ENCODE measurements at places on chromosomes 4 and X.
A peak's percentile ranks its signal among the peaks of the same experiment; 100 is the strongest.

GRCh38 chrX:132692066-132692465 lies 203.2 kb upstream of the MBNL3 start:
- no peak for DNase-seq
- H3K27ac ChIP-seq: no peak overlapping the region
- no peaks in the 10 kb centered on the region for H3K27me3 ChIP-seq

- H3K4me1 ChIP-seq: peaks cover 1% of the 10 kb centered on the region
- no peak overlapping the region for H3K27ac ChIP-seq
- no peak for DNase-seq
Measured at GRCh38 chr4:15457406-15458201, 12.1 kb upstream of the CC2D2A start.

GRCh38 chr4:8030121-8030781 lies 90.6 kb upstream of the AFAP1 start:
- peaks cover 10% of the 10 kb centered on the region for H3K4me1 ChIP-seq
- no peak for DNase-seq
- H3K4me3 ChIP-seq: no peak overlapping the region
- no peaks in the 10 kb centered on the region for H3K36me3 ChIP-seq
- H3K27ac ChIP-seq: peak overlapping the region; percentile 23

GRCh38 chr4:1592068-1592708 lies 91.9 kb downstream of the FAM53A start:
- H3K36me3 ChIP-seq: no peaks in the 10 kb centered on the region
- H3K4me3 ChIP-seq: no peak overlapping the region
- no peak overlapping the region for H3K27ac ChIP-seq
- no peak for DNase-seq

DNA sequence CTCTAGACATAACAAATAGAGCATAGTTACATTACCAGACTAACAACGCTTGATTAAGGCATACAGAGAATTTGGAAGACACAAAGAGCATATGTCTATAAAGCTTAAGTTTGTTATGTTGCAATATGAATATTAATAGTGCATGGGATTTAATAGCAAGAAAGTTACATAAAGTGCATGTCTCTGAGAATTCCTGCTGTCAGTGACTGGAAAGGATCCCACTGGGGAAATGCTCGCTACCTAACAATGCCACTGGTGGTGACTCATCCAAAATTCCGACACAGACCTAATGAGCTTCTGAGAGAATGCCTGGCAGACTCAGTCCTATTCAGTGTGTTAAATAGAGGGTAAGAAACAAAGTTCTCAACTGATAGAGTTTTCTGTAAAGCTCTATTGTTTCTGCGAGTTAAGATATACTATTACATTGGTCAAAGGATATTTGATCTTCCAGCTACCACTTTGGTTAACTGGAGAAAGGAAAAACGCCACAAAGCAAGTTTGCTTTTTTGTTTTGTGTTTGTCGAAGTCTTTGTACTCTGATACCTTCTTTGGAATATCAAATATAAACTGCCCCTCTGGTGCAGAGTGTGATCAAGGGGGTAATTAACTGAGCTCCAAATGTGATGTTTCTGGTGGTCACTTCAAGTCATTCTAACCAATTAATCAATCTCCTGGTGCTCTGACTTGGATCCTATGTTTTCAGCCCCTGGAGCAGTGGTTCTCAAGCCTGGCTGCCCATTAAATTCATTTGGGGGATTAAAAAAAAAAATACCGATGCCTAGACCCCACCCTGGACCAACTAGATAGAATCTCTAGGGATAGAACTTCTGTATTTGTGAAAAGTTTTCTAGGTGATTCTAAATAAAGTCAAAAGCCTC lies 107.9 kb downstream of the PALLD start:
- no peak for DNase-seq
- no peak overlapping the region for H3K4me3 ChIP-seq
- H3K36me3 ChIP-seq: no peaks in the 10 kb centered on the region
- peaks cover 56% of the 10 kb centered on the region for H3K4me1 ChIP-seq
- H3K27ac ChIP-seq: peak overlapping the region; percentile 94
- no peaks in the 10 kb centered on the region for H3K27me3 ChIP-seq

DNA sequence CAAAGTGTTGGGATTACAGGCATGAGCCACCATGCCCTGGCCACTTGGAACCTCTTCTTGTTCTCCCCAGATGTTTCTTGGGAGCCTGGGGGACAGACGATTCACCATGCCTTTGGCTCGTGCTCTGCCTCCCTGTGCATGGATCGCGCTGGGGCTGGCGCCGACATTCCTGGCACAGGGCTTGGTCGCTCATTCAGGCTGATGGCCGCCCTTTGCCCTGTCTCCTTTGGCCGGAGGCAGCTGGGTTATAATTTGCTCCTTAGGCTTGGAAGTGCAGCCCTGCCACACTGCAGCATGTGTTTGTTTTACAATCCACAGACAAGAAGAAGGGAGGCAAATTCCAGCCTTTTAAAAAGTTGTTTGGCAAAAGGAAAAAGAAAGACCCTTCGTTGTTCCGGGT lies 115.3 kb downstream of the AASDH start:
- H3K27me3 ChIP-seq: peaks cover 2% of the 10 kb centered on the region
- H3K4me1 ChIP-seq: no peaks in the 10 kb centered on the region
- DNase-seq: no peak
- H3K4me3 ChIP-seq: no peak overlapping the region
- no peaks in the 10 kb centered on the region for H3K36me3 ChIP-seq
- no peak overlapping the region for H3K27ac ChIP-seq

GRCh38 chr4:105461221-105461620 lies 12.6 kb downstream of the PPA2 start:
- no peak for DNase-seq
- no peak overlapping the region for H3K27ac ChIP-seq
- H3K4me3 ChIP-seq: no peak overlapping the region
- H3K4me1 ChIP-seq: no peaks in the 10 kb centered on the region

DNA sequence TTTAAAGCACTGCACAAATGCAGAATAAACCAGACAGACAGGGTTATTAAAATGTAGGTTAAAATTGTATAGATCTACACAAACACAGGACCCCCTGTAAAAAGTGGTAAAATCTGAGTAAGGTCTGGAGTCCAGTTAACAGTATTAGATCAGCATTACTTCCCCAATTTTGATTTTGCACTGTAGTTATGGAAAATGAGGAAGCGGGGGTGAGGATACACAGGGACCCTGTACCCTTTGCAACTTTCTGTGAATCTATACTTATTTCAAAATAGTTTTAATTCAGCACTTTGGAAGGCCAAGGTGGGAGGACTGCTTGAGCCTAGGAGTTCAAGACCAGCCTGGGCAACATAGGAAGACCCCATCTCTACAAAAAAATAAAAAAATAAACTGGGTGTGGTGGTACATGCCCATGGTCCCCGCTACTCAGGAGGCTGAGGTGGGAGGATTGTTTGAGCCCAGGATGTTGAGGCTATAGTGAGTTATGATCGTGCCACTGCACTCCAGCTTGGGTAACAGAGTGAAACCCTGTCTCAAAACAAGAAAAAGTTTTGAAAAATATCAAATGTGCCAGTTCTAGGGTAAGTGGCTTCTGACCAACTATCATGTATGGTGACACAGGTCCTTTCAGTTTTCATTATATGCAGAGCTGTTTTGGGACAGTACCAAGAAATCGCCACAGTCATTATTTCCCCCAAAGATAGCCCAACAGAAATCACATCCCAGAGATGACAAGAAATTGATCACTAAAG lies 17.7 kb downstream of the SEL1L3 start:
- H3K4me3 ChIP-seq: no peak overlapping the region
- no peaks in the 10 kb centered on the region for H3K27me3 ChIP-seq
- 0 out of 2 replicates have a peak, but pooled peaks cover 4% of the 10 kb centered on the region for H3K36me3 ChIP-seq
- DNase-seq: no peak
- H3K4me1 ChIP-seq: no peaks in the 10 kb centered on the region

DNA sequence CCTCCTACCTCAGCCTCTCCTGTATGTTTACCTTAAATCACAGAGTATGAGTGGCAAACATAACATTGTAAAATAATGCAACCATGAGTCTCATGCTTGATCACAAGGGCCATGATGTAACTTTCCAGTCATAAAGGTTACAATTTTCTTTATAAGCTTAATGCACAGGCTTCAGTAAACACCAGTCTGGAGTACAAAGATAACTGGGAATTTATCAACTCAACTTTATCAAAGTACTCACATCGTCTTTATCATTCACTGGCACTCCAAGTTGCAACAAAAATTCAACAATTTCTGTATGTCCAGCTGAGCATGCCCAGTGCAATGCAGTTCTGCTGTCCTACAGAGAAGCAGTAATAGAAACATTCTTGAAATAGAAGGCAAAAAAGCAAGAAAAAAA lies 2.8 kb downstream of the PSMD10 start:
- DNase-seq: no peak
- no peaks in the 10 kb centered on the region for H3K27me3 ChIP-seq
- H3K27ac ChIP-seq: no peak overlapping the region
- H3K4me1 ChIP-seq: no peaks in the 10 kb centered on the region

DNA sequence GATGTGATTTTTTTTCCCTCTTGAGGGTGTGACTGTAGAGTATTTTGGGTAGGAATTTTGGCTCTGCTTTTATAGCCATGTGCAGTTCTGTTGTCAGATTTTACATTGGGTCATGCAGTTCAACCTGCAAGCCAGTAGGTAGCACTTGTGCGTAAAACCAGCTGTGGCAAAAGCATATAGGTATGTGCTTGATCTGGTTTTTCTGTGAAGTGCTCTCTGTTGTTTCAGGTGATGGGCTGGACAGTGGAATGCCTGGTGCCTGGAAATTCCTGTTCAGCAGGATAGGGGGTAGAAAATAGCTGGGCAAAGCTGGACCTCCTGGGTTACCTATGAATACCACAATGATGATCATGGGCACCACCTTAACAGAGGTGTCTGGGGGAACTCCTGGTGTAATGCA lies 584.2 kb upstream of the PCDH10 start:
- H3K4me3 ChIP-seq: no peak overlapping the region
- DNase-seq: no peak
- no peaks in the 10 kb centered on the region for H3K4me1 ChIP-seq
- H3K27ac ChIP-seq: no peak overlapping the region
- H3K27me3 ChIP-seq: no peaks in the 10 kb centered on the region
- no peaks in the 10 kb centered on the region for H3K36me3 ChIP-seq

DNA sequence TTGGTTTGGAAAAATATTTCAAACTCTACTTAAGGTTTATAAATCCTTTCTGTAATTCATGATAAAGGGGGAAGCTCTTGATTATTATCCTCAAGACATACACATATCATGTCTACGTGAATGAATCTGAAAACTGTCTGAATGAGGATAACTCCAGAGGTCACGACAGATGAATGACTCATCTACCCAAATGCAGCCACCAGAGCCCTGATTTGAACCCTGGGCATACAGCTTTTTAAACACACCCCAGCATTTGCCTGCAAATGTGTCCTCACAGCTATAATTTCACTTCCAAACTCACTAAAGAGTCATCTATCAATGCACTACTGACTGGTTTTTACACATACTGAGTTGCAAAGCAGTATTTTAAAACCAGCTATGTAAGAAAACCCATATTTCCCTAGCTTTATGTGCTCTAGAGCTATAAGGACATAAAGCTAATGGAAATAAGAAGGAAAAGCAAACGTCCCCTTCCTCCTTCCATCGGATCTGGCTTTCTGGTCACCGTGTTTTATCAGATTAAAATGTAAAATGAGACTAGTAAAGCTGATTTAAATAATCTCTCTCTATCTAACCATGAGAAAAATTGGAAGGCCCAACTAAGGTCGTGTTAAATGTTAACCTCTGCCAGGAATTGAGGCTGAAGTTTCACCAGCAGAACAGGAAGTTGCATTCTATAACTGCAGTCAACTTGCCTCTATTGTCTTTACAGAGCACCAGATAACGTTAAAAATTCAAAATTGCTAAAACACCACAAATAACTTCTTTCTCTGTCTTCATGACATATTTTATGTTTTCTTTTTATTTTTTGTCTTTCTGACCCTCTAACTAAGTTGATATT lies 63.1 kb upstream of the SPP1 start:
- H3K27me3 ChIP-seq: no peaks in the 10 kb centered on the region
- no peak overlapping the region for H3K4me3 ChIP-seq
- DNase-seq: no peak
- H3K36me3 ChIP-seq: no peaks in the 10 kb centered on the region

DNA sequence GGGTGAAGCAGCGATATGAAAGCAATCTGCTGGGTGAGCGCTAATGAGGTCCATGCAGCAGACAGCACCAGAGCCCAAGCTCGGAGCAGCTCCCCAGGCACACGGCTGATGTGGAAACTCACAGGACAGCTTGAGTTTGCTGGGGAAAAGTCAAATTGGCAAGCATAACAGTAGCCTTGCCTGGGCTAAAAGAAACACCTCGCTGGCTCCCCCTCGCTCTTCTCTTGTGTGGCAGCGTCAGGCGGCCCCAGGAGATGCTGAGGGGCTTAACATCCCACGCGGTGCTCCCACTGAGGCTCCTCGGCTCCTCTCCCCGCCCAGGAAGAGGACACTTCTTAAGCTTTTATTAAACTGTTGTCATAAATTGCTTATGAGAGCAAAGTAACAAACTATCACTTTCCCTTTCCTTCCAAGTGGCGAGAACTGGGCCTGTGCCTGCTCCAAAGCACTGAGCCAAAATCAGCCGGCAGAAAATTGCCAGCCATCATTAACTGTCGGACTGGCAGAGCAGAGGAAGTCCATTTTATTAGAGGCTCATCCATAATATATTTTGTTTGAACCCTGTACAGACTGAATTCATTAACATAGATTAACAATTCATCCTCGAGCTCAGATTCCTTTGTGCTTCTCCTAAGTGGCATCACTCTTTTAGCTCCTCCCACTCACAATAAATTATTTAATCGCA lies 111.4 kb downstream of the TSPAN5 start:
- DNase-seq: no peak
- H3K27me3 ChIP-seq: no peaks in the 10 kb centered on the region
- H3K27ac ChIP-seq: peak overlapping the region; percentile 11
- peaks cover 8% of the 10 kb centered on the region for H3K4me1 ChIP-seq
- H3K36me3 ChIP-seq: peaks cover 3% of the 10 kb centered on the region
- no peak overlapping the region for H3K4me3 ChIP-seq

GRCh38 chr4:183541010-183541751 lies 36.3 kb downstream of the ING2 start:
- DNase-seq: no peak
- H3K27me3 ChIP-seq: no peaks in the 10 kb centered on the region
- no peaks in the 10 kb centered on the region for H3K4me1 ChIP-seq
- no peak overlapping the region for H3K27ac ChIP-seq

GRCh38 chrX:102833136-102833535 lies 103.9 kb upstream of the RAB40AL start:
- no peak overlapping the region for H3K4me3 ChIP-seq
- H3K27ac ChIP-seq: no peak overlapping the region
- no peaks in the 10 kb centered on the region for H3K36me3 ChIP-seq
- no peak for DNase-seq
- H3K4me1 ChIP-seq: no peaks in the 10 kb centered on the region

- no peak for DNase-seq
- H3K27me3 ChIP-seq: no peaks in the 10 kb centered on the region
- H3K4me1 ChIP-seq: no peaks in the 10 kb centered on the region
- H3K27ac ChIP-seq: no peak overlapping the region
- no peak overlapping the region for H3K4me3 ChIP-seq
Measured at GRCh38 chr4:112947616-112948015, 101.8 kb upstream of the ANK2 start.

Data from RWPE2 (cell line).